Stimulated activated CD8-positive, alpha-beta memory T cell treated with anti-CD3 and anti-CD28 coated beads, Interleukin-7, amount 100 ng/mL, for 4 hours (primary cell): ENCODE measurements at places on chromosomes 12 and 14.

DNA sequence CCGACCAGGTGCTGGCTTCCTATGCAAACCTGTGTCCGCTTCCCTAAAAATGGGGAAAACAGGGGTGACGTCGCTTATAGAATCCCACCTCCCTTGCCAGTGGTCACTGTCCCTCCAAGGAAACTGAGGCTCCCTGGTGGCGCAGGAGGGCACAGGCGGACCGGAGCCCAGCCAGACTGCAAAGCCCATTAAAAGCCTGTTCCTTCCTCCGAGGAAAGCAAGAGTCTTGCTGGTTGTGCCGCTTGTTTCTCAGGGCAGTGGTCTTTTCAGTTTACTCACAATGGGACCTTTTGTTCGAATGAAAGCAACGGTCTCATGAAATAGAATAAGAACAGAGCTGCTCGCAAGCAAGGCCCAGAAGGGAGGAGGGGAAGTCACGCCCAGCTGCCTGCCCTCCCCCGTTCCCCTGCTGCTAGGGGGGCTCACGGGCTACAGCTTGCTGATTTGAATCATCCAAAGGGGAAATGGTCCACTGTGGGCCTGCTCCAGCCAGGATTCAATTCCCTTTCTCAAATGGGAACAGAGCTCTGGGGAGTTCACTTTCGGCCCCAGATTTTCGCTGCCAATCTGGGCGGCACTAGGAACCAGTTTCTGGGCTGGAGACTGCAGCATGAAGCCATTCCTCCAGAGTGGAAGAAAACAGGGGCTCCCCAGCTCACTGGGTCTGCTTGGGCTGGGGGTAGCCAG, 4.6 kb upstream of the SELPLG start:
- DNase-seq = no peak

DNA sequence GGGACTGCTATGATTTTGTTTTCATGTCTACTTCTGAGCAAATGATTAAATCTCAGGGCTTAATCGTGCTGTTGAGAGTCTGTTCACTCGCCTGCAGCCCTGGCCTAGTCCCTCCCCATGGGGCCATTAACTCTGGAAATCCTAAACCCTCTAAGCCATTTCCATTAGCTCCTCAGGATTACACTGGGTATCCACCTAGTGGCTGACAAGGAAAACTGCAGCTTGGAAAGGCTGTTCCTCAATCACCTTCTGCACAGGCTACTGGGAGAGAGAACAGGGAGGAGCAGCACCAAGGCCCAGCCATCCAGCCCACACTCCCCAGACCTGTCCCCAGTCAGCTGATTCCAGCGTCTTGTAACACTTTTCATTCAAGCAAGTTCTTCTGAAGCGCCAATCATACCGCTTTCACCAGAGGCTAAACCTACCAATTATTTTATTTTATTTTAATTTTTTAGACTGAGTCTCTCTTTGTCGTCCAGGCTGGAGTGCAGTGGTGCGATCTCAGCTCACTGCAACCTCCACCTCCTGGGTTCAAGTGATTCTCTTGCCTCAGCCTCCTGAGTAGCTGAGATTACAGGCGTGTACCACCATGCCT, 48.7 kb downstream of the NEUROD4 start:
- DNase-seq = no peak

GRCh38 chr14:61584331-61584741, 111.0 kb upstream of the HIF1A start:
- DNase-seq = no peak

DNA sequence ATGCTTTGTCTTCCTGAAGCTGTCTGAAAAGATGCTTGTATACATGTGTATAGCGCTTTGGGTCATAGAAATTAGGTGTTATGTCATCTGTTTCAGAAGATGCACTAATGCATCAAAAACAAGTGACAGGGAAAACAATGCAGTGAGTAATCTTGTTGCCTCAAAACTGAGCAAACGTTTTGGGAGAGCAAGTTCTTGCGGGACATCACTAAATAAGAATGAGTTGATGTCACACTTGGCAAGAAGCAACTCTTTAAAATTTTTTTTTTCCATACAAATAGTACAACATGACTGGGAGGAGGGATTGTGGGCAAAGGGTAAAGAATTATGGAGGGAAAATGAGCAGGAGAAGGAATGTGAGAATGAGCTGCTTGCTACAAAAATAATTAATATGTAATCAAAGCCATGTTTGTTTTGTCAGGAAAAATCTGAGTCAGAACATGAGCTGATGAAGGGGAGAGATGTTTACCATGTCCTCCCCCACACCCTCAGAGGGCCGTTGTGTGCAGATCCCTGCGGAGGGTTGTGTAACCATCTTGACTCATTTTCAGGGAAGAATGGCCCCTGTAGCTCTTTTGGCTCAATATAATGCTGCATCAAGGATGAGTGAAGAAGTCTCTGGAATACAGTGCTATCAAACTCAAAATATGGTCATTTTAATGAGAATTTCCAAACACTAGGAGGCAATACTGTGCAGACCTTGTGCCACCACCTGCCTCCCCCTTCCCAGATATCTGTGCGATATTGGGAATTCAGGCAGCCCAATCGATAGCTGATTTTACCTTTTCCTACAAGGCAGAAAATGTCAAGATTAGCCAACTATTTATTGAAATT, 41.4 kb downstream of the BORCS5 start:
- DNase-seq = no peak

DNA sequence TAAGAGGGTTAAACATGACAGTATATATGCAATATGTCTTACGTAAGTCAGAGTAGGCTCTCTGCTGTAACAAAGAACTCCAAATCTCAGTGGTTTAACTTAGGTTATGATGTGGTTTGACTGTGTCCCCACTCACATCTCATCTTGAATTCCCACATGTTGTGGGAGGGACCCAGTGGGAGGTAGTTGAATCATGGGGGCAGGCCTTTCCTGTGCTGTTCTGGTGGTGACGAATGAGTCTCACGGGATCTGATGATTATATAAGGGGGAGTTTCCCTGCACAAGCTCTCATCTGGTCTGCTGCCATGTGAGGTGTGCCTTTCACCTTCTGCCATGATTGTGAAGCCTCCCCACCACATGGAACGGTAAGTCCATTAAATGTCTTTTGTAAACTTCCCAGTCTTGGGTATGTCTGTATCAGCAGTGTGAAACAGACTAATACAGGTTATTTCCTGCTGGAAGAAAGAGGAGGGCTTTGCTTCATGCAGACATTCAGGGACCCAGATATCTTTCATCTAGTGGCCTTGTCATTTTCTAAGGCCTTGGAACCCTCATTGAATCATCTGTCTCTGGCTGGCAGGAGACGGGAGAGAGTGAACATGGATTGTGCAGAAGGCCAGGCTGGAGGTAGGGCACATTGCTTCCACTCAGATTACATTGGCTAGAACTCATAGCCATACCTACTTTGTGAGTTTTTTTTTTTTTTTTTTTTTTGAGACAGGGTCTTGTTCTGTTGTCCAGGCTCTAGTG, 96.1 kb downstream of the CRADD start:
- DNase-seq = peak; percentile 46

DNA sequence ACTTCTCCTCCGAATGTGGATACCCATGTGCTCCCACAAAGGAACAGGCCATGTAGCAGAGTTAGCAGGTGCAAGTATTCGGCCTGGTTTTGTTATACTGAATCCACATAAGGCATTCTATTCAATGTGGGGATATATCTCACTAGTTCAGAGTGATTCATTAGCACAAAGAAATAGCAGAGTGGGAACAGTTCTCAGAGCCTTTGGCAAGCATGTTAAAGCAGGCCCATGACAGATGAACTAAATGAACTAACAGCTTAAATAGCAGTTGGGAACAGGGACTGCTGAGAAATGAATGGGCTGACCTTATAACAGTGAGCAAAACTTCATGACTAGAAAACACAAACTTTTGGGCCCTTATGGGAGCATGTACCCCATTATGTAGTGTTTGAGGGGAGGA, 352.0 kb downstream of the FLRT2 start:
- no peak for DNase-seq

GRCh38 chr14:102652194-102652593, 59.7 kb downstream of the RCOR1 start:
- no peak for DNase-seq

DNA sequence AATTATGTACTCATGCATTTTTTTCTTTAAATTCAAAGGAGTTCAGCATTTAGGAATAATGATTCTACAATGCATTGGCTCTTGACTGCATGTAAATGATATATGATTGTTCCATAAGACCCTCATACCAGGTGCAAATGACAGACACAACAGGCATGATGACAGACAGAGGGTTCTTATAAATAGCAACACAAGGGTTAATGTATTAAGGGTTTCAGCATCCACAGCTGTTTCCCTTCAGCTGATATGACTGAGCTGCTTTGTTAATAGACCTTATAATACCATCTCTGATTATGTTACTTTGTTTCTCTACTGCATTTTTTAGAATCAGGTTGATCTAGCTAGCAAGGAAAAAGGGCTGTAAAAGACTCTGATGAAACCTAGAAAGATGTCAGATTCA, 90.8 kb upstream of the TMTC2 start:
- no peak for DNase-seq

- DNase-seq = no peak
Measured at GRCh38 chr12:61998791-61999190, 261.4 kb upstream of the USP15 start.

- no peak for DNase-seq
Measured at GRCh38 chr12:111175396-111176094, 193.3 kb downstream of the PHETA1 start.

GRCh38 chr14:77607741-77608302, 8.6 kb downstream of the SPTLC2 start:
- no peak for DNase-seq

- no peak for DNase-seq
Measured at GRCh38 chr12:71216725-71217579, 59.2 kb upstream of the TSPAN8 start.

GRCh38 chr12:41486718-41487117, 298.6 kb downstream of the PDZRN4 start:
- DNase-seq = no peak

- no peak for DNase-seq
Measured at GRCh38 chr12:59452746-59453145, 143.1 kb upstream of the SLC16A7 start.

DNA sequence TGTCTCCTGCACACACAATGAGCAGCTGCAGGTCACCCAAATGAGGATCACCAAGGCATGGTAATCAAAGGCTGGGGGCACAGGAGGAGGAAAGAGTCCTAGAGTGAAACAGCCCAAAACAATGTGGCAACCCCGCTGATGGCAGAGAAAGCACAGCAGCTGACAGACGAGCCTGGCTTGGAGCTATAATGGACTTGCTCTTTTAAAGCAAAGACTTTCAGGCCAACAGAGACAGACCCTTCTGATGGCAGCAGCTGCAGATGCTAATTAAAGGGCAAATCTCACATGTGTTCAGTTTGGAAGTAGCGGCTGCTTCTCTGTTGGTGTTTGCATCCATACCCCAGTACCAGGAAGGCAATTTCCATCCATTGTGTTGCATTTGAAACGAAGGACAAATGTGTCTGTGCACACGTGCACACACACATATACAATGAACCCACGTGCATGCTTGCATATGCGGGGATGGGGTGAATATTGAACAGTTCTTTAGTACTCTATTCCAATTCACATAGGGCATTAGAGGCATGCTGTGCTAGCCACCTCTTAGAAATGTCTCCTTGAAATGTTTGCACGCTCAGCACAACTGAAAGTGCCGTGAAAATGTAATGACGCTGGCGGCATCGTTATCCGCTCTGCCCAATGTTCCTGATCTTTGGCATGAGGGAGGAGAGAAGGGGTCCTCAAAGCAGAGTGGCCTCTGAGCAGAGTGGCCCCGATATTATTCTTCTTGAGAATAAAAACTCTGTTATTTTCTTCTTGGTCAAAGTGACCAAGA, 38.1 kb downstream of the CIT start:
- DNase-seq = no peak

GRCh38 chr14:62206456-62206855, 444.2 kb downstream of the SNAPC1 start:
- DNase-seq = no peak

DNA sequence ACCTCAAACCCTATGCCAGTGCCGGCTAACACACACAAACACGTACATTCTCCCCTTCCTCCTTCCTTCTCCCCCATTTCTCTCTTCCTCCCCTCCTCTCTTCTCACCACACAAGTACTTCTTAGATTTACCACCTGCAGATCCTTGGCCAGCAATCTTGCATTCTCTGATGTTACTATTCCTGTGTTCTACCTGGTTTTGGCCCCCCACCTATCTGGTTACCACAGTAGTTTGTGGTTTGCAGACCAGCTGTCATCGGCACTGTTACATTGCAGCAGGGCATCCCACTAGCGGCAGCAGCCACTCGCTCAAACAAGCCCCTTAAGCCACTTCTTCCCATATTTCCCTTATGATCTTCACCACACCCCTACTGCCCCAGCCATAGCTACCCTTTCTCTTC, 3.9 kb downstream of the ABHD4 start:
- no peak for DNase-seq
